Fibroblast of skin of scalp (primary cell): ENCODE measurements at places on chromosomes 6 and 20.

DNA sequence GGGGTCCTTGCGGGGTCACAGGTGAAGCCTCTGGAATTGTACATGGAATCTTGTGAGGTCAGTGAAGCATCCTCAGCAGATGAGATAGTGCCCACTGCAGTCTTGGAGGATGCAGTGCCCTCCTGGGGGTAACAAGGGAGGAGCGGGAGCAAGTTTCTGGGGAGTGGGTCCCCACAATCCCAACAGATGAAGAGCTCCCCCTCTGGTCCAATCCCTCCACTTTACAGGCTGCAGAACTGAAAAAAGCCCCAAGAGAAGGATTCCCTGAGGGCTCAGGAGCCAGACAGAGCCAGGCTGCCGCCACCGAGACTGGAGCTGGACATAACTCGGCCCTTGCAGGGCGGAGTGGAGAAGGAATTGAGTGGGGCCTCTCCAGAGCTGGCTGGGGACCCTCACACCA, 52.4 kb downstream of the TTI1 start:
- DNase-seq: no peak

- DNase-seq: no peak
Observed at GRCh38 chr6:53544217-53544469, 758 bp downstream of the GCLC start.

GRCh38 chr6:139699335-139699734, 324.9 kb upstream of the CITED2 start:
- DNase-seq: peak; percentile 50

- DNase-seq: no peak
Observed at GRCh38 chr20:18694071-18694470, 106.2 kb downstream of the DTD1 start.

DNA sequence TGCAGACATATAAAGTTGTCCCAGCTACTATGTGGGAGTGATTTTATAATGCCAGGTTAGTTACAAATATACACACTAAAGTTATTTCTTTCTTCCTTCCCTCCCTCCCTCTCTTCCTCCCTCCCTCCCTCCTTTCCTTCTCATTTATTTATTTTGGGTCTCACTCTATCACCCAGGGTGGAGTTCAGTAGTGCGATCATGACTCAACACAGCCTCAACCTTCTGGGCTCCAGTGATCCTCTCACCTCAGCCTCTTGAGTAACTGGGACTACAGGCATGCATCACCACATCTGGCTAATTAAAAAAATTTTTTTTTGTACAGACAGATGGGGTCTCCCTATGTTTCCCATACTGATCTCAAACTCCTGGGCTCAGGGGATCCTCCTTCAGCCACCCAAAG, 59.2 kb downstream of the PHF20 start:
- DNase-seq: peak; percentile 24
